ENCODE measurements at places on chromosomes 12 and 14. TPM values are rescaled to one million over a fixed set of nuclear protein-coding genes. Genes with fewer than 3 reads are reported as not detected.

CLEC1B gene
- not detected for total RNA-seq

RNFT2 gene
- 2.5 TPM for total RNA-seq

CHFR gene
- 22.5 TPM for total RNA-seq

NR1H4 gene
- total RNA-seq = 0.09 TPM

GMPR2 gene
- 66.2 TPM for total RNA-seq

CMAS gene
- 42.6 TPM for total RNA-seq

RND1 gene
- total RNA-seq = 3.1 TPM

TAS2R42 gene
- not detected for total RNA-seq

WSCD2 gene
- total RNA-seq = not detected

FAM90A1 gene
- 0.16 TPM for total RNA-seq

SYT1 gene
- 6.1 TPM for total RNA-seq

MYO1H gene
- not detected for total RNA-seq

SLC17A8 gene
- total RNA-seq = 0.06 TPM

NCAPD2 gene
- 57.7 TPM for total RNA-seq

KCNA1 gene
- not detected for total RNA-seq

CLEC4D gene
- total RNA-seq = not detected

ZNF10 gene
- 1.3 TPM for total RNA-seq

BCAT1 gene
- total RNA-seq = 12.2 TPM

CLECL1 gene
- not detected for total RNA-seq

RILPL1 gene
- total RNA-seq = 13.4 TPM

SNRNP35 gene
- total RNA-seq = 18.8 TPM

FIGNL2 gene
- 0.21 TPM for total RNA-seq

CFAP251 gene
- total RNA-seq = 1.1 TPM

CKB gene
- total RNA-seq = 170 TPM

CAPRIN2 gene
- 21.5 TPM for total RNA-seq

DHRS1 gene
- total RNA-seq = 12.0 TPM

KRT74 gene
- total RNA-seq = not detected

PDE3A gene
- total RNA-seq = 2.9 TPM

GNB3 gene
- 1.1 TPM for total RNA-seq

Measured in A549 treated with AZD2906 at 1 μM for 4 hours (cell line).